ENCODE measurements at places on chromosomes 16 and 17.

DNA sequence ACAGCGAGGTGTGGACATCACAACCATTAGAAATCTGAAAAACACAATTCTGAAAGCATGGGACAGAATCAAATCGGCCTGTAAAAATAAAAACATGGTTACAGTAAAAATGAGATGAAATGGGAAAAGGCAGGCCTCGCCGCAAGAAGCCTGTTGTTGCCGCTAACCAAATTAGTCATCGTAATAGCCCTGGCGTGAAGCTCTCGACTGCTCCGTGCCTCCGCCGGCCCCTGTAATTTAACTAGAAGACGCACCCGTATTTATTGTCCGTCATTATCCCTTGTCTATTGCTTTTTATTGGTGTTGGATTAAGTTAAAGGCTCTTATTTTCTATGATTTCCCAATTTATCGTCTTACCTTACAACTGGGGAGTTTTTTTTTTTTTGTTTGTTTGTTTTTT lies 334.6 kb upstream of the EEF2KMT start:
- DNase-seq = no peak

DNA sequence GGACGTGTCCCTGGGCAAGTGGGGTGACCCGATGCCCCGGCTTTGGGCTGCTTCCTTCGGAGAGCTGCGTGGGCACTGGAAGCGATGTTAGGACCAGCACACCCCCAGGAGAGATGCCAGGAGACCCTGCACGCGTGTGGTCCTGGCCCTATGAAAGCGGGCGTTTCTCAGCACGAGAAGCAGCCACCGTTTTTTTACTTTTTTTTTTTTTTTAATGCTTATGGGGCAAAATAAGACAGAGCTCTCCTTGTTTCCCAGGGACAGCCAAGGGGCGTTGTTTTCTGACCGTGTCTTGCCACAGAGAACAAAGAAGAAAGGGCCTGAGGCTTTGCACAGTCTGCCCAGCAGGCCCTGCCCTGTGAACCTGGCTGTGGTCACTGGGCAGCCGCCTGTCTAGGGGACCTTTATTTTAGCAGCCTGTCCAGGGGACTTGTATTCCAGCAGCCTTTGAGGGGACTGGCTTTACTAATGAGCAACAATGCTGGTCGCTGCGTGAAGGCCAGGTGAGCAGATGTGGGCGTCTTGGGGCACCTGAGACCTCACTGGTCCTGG lies 996 bp downstream of the SLC25A10 start:
- DNase-seq = no peak

- DNase-seq = no peak
Measured at GRCh38 chr17:38874505-38875400, 4.9 kb downstream of the LASP1 start.

DNA sequence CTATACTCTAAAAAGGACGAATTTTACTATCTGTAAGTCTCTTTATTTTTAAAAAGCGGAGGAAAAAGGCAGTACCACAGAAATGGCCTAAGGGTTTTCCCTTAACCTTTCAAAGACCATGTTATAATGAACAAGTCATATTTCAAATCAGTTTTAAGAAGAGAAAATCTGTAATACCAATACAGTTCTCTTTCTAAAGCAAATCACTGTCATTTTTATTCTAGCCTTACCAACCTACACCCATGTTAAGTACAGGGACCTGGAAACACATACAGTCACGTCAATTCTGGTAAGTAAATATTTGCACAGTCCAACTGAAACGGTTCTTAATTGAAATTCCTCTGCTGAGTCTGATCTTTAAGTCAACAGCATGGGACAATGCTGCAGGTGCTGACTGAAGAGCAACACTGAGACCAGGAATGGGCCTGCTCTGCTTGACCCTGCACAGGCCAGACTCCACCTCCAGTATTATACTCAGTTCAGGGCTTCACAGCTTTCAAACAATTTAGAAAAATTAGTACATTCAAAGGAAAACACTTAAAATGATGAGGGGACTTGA lies 20.2 kb downstream of the MBTPS1 start:
- no peak for DNase-seq

GRCh38 chr17:42709561-42709960 lies 27.2 kb downstream of the CNTNAP1 start:
- DNase-seq = no peak

- no peak for DNase-seq
Measured at GRCh38 chr17:67639555-67639954, 78.2 kb upstream of the NOL11 start.

GRCh38 chr16:66491716-66492064 lies 58.2 kb downstream of the TK2 start:
- DNase-seq = no peak

- no peak for DNase-seq
Measured at GRCh38 chr16:969508-970385, 1.0 kb downstream of the LMF1 start.

All from MCF 10A (cell line).